ENCODE measurements at places on chromosomes 5 and 9.

GRCh38 chr9:115553060-115553773 lies 435.3 kb upstream of the TNC start:
- no peak for DNase-seq

- no peak for DNase-seq
Measured at GRCh38 chr5:74957029-74957784, 91.0 kb upstream of the FAM169A start.

- no peak for DNase-seq
Measured at GRCh38 chr5:95029569-95030366, 255.1 kb downstream of the MCTP1 start.

GRCh38 chr5:145737578-145737977 lies 97.6 kb downstream of the PRELID2 start:
- DNase-seq, result no peak

Data from epithelial cell of esophagus (primary cell).